ENCODE measurements at places on chromosomes 13 and 19.
A peak's percentile ranks its signal among the peaks of the same experiment; 100 is the strongest.

- peaks cover 16% of the 10 kb centered on the region for H3K4me1 ChIP-seq
- H3K4me3 ChIP-seq, result no peak overlapping the region
- no peak for DNase-seq
- H3K27me3 ChIP-seq, result no peaks in the 10 kb centered on the region
- H3K27ac ChIP-seq, result no peak overlapping the region
- H3K36me3 ChIP-seq, result no peaks in the 10 kb centered on the region
Measured at GRCh38 chr13:110797230-110797877, 83.9 kb downstream of the ING1 start.

- no peak for DNase-seq
- H3K4me3 ChIP-seq, result no peak overlapping the region
- no peaks in the 10 kb centered on the region for H3K27me3 ChIP-seq
- no peaks in the 10 kb centered on the region for H3K36me3 ChIP-seq
- H3K4me1 ChIP-seq, result no peaks in the 10 kb centered on the region
- H3K27ac ChIP-seq, result no peak overlapping the region
Measured at GRCh38 chr13:35228536-35228935, 248.0 kb downstream of the MAB21L1 start.

DNA sequence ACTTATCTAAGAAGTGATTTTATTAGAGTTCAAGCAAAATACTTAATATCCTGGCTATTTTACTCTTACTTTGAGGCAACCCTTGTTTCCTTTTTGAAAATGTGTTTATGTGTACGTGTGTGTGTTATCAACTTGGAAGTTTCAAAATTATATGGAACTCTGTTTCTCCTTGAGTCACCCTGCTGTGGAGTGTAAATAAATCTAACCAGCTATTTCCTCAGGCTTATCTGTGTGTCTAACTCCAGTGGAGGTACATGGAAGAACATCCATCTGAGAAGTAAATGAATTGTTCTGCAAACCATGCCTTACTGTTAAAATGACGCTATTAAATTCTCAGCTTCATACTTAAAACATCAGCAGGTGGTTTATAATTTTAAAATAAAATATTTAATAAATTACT, 583.4 kb upstream of the SLITRK5 start:
- no peak for DNase-seq
- H3K27me3 ChIP-seq, result no peaks in the 10 kb centered on the region
- no peak overlapping the region for H3K4me3 ChIP-seq
- no peak overlapping the region for H3K27ac ChIP-seq
- no peaks in the 10 kb centered on the region for H3K36me3 ChIP-seq
- H3K4me1 ChIP-seq, result no peaks in the 10 kb centered on the region

- DNase-seq, result no peak
- H3K4me3 ChIP-seq, result no peak overlapping the region
- H3K36me3 ChIP-seq, result no peaks in the 10 kb centered on the region
- H3K27ac ChIP-seq, result no peak overlapping the region
- peaks cover 5% of the 10 kb centered on the region for H3K4me1 ChIP-seq
Measured at GRCh38 chr13:112065521-112065866, 1.5 kb upstream of the SOX1 start.

- H3K4me3 ChIP-seq, result no peak overlapping the region
- H3K36me3 ChIP-seq, result no peaks in the 10 kb centered on the region
- H3K4me1 ChIP-seq, result no peaks in the 10 kb centered on the region
- DNase-seq, result peak; percentile 45
- no peaks in the 10 kb centered on the region for H3K27me3 ChIP-seq
Measured at GRCh38 chr13:55366676-55367075, 1774.0 kb upstream of the PRR20A start.

GRCh38 chr13:43428545-43429296, 358.1 kb downstream of the ENOX1 start:
- peaks cover 4% of the 10 kb centered on the region for H3K4me1 ChIP-seq
- peak; percentile 19 for DNase-seq
- H3K27ac ChIP-seq, result no peak overlapping the region
- no peaks in the 10 kb centered on the region for H3K27me3 ChIP-seq
- no peak overlapping the region for H3K4me3 ChIP-seq
- no peaks in the 10 kb centered on the region for H3K36me3 ChIP-seq

DNA sequence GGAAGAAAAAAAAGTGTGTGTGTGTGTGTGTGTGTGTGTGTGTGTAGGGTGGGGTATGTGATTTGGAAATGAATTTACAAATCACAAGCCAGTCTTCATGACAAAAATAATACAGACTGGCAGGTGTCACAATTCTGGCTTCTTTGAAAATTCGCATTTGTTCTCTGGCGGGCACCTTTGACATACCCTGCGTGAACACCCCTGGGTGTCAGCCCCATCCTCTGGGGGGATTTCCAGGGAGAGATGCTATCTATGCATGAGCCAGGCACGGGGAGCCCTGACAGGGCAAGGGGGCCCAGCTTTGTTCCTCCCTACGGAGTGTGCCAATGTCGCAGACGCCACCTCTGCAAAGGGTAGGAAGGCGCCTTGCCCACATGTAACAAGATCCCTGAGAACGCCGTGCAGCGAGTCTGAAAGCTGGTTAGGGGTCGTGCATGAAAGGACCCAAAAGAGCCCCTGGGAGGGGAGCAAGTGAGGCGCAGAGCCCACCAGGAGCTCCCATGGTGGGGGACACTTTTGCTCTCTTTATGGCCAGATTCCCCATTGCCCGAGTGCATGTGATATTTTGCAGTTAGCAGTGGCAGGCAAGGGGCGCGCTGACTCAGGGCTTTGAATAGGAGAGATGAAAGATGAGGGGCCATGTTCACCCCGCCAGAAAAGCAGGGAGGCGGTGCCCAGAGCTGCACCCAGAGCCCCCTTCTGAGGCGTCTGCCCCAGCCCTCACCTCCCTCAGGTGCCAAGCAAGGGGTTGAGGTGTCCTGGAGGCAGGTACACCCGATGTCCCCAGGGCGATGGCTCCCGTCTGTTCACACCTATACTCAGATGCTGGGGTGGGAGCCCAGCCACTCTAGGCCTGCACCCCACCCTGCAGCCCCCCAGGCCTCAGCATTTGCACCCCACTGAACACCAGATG, 45.3 kb downstream of the KLF2 start:
- H3K4me3 ChIP-seq, result no peak overlapping the region
- H3K36me3 ChIP-seq, result no peaks in the 10 kb centered on the region
- no peak for DNase-seq

DNA sequence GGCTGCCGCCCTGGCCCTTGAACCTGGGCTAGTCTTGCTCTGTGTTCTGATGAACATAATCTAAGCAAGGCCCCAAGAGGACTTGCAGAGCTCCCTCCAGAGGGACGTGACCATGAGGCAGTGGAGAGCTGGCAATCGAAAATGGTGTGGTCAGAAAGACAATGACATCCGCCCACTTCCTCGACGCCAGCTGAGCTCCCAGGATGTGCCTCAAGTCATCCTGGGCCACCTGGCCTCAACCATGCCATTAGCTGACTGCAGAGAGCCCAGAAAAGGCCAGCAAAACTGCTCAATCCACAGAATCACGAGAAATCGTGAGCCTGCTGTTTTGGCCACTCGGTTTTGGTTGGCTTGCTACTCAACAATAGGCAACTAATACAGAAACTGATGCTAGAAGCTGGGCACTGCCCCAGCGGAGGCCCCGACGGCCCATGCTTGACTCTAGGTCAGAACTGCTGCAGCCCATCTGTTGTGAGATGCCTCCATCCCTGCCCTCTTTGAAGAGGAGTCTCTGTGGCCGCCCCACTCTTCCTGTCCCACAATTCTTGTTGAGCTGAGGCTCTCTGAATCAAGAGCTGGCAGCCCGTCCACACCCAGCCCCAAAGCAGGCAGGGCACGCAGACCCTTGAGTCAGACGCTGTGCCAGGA, 53.3 kb downstream of the STK24 start:
- H3K36me3 ChIP-seq, result no peaks in the 10 kb centered on the region
- H3K4me3 ChIP-seq, result no peak overlapping the region
- H3K27ac ChIP-seq, result no peak overlapping the region
- no peaks in the 10 kb centered on the region for H3K27me3 ChIP-seq
- DNase-seq, result no peak

- H3K4me1 ChIP-seq, result peaks cover 6% of the 10 kb centered on the region
- H3K27me3 ChIP-seq, result peaks cover 5% of the 10 kb centered on the region
- DNase-seq, result no peak
- H3K36me3 ChIP-seq, result no peaks in the 10 kb centered on the region
Measured at GRCh38 chr19:991174-991931, 7.2 kb downstream of the WDR18 start.

DNA sequence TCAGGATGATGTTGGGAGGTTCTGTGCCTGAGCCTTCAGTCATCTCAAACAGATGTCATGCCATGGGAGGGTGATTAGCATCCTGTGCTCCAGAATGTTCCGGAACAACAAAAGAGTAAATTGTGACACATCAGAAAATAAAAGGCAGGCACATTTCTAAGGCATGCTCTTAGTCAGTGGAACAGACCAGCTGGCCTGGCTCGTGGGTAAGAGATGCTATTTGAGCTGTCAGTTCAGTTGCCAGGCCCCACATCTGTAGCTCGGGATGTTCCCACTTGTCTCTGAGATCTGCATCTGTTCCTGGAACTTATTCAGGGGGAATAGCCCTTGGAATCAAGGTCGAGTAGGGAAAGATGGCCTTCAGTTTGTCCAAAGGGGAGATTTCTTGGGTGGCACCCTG, 26.0 kb downstream of the OLFM4 start:
- H3K4me3 ChIP-seq, result no peak overlapping the region
- no peak overlapping the region for H3K27ac ChIP-seq
- no peak for DNase-seq
- H3K36me3 ChIP-seq, result no peaks in the 10 kb centered on the region
- H3K27me3 ChIP-seq, result no peaks in the 10 kb centered on the region
- H3K4me1 ChIP-seq, result no peaks in the 10 kb centered on the region

DNA sequence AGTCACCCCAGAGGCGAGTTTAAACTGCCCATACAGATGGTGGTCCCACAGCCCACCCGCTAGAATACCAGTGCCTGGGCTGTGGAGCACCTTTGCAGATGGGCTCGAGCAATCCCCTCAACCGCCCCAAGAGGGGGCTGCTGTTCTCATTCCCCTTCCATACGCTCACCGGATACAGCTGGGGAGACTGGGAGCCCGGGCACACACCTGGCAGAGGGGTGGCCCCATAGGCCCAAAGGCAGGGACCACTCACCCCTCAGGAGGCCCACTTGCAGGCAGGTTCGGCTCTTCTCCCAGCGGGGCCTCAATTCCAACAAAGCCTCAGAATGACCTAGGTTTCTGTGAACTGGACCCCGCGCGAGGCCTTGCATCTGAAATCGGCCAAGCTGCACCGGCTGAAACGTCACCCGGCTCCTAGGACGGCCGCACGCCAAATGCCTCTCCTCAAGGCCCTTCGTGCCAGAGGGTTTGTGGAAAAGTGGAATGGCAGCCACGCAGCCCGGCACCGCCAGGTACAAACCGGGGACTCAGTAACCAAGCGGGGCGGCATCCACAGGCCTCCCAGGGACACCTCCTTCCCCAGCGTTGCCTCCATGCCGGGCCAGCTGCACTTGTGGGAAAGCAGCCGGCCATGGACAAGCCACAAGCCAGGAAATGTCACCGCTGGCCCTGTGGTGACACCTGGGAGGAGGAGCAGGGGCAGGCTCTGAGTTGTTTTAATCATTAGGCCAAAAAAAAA, 18.7 kb downstream of the MLLT1 start:
- H3K4me1 ChIP-seq, result peaks cover 5% of the 10 kb centered on the region
- no peak for DNase-seq
- H3K27me3 ChIP-seq, result no peaks in the 10 kb centered on the region
- H3K4me3 ChIP-seq, result no peak overlapping the region
- H3K36me3 ChIP-seq, result peaks cover 22% of the 10 kb centered on the region
- H3K27ac ChIP-seq, result peak overlapping the region; percentile 42

GRCh38 chr19:28601723-28602440, 611.1 kb downstream of the UQCRFS1 start:
- DNase-seq, result no peak
- no peaks in the 10 kb centered on the region for H3K27me3 ChIP-seq
- no peak overlapping the region for H3K4me3 ChIP-seq
- no peaks in the 10 kb centered on the region for H3K36me3 ChIP-seq

DNA sequence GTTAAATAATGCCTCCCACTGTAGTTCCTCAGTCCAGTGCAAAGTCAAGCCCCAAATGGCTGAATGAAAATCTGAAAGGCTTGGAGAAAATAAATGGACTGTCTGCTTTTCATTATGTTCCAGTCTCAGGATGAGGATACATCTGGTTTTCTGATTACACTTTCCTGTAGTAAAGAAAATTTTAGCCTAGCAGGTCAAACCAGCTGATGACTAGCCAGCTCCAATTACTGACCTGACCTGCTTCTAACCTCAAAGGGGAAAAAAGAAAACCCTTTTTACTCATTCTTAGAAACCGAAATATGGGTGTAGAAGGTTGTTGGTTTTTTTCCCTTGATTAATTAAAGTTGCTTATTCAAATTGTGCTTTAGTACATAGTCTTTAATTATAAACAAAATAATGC, 418.4 kb downstream of the EFNB2 start:
- H3K27me3 ChIP-seq, result no peaks in the 10 kb centered on the region
- no peak overlapping the region for H3K27ac ChIP-seq
- no peak overlapping the region for H3K4me3 ChIP-seq
- no peaks in the 10 kb centered on the region for H3K36me3 ChIP-seq
- DNase-seq, result no peak
- H3K4me1 ChIP-seq, result no peaks in the 10 kb centered on the region

- H3K27me3 ChIP-seq, result no peaks in the 10 kb centered on the region
- H3K4me1 ChIP-seq, result peaks cover 11% of the 10 kb centered on the region
- no peak overlapping the region for H3K4me3 ChIP-seq
- no peak overlapping the region for H3K27ac ChIP-seq
- H3K36me3 ChIP-seq, result no peaks in the 10 kb centered on the region
- DNase-seq, result peak; percentile 6
Measured at GRCh38 chr19:33436360-33437345, 63.1 kb downstream of the CEBPG start.

- no peaks in the 10 kb centered on the region for H3K4me1 ChIP-seq
- no peak for DNase-seq
- no peaks in the 10 kb centered on the region for H3K27me3 ChIP-seq
- H3K36me3 ChIP-seq, result peaks cover 18% of the 10 kb centered on the region
- no peak overlapping the region for H3K4me3 ChIP-seq
Measured at GRCh38 chr19:16927883-16928282, 39.1 kb downstream of the F2RL3 start.
